Right renal pelvis (tissue), 4 donors: ENCODE measurements at places on chromosomes 1 and 21.

DNA sequence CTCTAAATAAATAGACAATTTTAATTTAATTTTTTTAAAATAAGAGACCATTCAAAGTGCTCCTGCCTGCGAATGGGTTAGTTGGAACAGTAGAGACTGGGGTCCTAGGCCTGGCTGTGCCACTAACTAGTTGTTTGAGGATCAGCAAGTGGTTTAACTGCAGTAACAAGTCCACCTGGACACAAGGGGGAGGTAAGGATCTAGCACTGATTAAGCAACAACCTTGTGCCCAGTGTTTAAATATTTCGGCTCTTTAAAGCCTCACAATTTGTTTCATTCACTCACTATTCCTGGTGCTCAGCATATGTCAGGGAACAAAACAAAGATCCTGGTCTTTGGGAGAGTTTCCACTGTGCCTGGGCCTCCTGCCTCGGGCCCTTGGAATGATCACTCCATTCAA, 1.6 kb upstream of the AGT start:
- DNase-seq = no peak

GRCh38 chr1:198936371-198937083, 297.7 kb downstream of the PTPRC start:
- DNase-seq = no peak

GRCh38 chr1:201713086-201713810, 115.7 kb upstream of the IPO9 start:
- DNase-seq = no peak

- DNase-seq = no peak
Observed at GRCh38 chr1:78101514-78101913, 55.7 kb downstream of the GIPC2 start.

GRCh38 chr1:30316056-30316455, 407.3 kb downstream of the MATN1 start:
- no peak for DNase-seq

DNA sequence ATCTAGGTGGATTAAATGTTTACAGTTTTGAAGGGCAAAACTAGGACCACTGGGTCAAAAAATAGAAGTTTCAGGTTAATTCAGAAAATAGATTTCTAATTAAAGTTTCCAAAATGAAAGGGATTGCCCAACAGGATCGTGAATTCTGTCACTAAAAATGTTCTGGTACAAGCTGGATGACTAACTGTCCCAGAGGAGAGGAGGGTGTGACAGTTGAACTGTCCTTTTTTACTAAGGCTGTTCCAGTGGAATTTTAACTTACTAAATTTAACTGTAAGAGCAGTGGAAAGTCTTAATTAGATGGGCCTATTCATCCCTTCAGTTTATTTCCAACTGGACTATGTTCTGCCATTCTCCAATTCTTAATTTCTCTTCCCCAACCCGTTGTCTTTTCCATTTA, 7.2 kb downstream of the SNX7 start:
- DNase-seq = no peak

DNA sequence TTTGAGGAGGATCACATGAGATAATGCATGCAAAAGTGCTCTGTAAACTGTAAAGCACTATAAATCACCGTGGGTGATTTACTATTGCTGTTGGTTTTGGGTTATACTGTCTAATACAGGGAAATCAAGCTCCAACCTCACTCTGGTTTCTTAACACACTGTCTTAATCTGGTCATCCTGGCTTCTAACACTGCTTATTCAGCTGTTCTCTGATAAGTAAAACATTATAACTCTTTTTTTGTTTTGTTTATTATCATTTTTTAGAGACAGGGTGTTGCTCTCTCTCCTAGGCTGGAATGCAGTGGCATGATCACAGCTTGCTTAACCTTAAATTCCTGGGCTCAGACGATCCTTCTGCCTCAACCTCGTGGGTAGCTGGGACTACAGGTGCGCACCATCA, 21.9 kb upstream of the LSM10 start:
- no peak for DNase-seq

DNA sequence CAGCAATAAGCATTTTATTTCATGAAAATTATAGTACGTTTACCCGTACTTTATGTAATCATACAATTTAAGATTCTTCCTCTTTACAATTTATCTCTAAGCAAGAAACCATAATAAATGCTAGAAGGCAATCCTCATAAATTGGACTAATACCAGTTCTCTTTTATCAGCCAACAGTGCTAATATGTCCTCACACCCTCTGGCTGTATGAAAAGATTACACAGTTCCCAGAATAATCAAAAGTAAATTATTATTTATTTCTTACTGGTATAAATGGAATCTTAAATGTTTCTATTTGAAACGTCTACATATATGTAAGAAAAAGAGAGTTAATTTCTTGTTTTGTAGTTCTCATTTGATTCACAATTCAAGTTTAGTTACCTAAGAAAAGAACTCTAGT, 3.1 kb upstream of the CDKN2C start:
- no peak for DNase-seq

- no peak for DNase-seq
Observed at GRCh38 chr1:173857363-173857917, 10.3 kb downstream of the GAS5 start.

DNA sequence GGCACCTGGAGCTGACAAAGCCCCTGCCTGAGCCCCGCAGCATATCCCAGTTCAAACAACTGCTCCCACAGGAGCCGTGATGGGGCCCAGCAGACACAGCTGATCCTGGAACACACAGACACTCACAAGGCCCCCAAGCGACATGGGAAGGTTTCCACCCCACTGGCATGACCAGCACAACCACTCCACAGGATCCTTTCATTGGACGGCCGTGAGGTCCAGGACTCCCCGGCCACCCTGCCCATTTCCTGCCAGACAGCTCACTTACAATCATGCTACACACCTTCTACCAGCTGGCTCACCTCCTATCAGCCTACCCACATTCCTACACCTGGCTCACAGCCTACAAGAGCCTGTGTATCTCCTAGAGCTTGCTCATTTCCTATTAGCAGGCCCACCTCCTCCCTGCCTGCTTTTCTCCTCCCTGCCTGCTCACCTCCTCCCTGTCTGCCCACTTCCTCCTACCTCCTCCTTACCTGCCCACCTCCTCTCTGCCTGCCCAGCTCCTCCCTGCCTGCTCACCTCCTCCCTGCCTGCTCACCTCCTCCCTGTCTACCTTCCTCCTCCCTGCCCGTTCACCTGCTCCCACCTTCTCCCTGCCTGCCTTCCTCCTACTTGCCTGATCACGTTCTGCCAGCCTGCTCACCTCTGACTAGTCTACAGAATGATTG, 73.9 kb downstream of the MATN1 start:
- no peak for DNase-seq

GRCh38 chr1:238264951-238265350, 374.2 kb upstream of the ZP4 start:
- DNase-seq = no peak
